T-cell (primary cell): ENCODE measurements at places on chromosomes 1 and 21.

DNA sequence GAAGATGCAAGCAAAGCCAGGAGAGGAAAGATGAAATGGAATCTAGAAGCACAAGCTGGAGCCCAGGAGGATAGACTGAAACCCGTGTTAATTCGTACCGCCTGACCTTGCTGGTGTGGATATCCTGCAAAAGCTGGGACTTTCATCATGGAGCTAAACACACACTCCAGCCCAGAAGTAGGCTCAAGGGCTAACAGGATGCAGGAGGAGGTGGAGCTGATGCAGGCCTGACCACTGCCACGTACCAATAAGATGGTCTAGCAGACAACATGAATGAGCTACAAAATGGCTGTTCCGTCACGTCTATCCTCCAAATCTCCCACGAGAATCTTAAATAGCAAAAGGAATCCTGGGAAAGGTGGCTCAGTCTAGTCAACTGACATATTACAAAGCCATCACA is 270.3 kb downstream of the SDCCAG8 start:
- no peak for DNase-seq

- no peak for DNase-seq
Measured at GRCh38 chr1:29959356-29959755, 723.0 kb downstream of the PTPRU start.

DNA sequence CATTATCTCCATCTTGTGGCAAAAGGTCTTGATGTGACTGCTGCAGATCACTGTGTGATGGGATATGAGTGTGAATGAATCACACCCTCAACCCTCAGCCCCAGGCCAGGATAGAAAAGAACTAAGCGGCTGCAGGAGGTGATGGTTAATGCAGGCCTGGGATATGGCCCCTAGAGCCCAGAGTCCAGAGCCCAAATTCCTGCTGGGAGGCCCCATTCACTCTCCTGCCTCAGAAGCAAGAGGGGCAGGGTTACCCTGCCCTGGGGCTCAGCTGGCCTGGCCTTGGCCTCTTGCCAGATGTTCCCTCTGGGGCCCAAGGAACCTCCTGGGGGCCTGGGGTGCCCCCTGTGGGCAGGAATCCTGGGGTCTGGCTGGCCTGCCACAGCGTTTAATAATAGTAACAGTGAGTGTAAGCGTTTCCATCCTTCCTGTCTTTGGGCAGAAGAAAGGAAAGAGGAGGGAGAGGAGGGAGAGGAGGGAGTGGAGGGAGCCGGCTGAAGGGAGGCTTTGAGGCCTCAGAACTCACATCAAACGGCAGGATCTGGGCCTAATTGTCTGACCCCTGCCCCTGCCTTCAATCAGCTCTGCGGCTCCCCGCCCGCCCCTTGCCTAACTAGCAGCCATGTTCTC is 26.2 kb downstream of the DMAP1 start:
- DNase-seq, result no peak

- no peak for DNase-seq
Measured at GRCh38 chr1:148309940-148310500, 157.9 kb upstream of the NBPF11 start.

GRCh38 chr1:8318436-8318835 is 522 bp downstream of the SLC45A1 start:
- DNase-seq, result no peak

DNA sequence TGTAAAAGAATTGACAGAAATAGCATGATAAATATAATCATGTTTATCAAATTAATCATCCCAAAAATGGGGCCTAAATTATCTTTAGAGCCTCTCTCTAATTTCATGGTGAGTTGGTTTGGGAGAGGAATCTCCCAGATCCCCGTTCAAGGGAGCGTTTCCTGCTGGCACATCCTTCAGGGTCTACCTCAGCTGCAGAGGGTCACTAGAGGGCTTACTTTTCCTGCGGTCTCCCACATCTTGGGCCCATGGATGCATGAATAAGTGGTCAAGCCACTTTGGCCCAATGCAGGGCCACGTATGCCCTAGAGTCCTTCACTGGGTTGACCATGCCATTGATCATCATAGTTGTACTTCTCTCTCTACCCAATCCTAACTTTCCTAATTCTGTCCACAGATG is 164.1 kb downstream of the USP25 start:
- no peak for DNase-seq

GRCh38 chr1:185679220-185679619 is 55.0 kb upstream of the HMCN1 start:
- DNase-seq, result no peak

DNA sequence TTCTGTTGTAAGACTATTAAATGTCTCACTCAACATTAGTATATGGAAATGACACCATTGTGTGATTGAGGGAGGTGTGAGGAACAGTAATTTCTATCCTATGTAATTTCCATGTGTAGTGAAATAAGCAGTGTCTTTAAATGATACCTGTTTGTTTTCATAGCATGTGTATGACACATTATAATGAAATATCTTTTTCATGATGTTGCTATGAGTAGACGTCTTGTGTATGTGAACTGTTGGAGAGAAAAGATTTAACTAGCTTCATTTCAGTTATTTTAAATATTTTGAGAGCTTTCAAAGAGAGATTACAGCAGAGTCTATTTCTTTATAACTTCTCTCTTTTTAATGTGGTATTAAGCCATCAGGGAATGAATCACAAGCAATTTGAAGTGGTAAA is 71.5 kb upstream of the QSOX1 start:
- no peak for DNase-seq

DNA sequence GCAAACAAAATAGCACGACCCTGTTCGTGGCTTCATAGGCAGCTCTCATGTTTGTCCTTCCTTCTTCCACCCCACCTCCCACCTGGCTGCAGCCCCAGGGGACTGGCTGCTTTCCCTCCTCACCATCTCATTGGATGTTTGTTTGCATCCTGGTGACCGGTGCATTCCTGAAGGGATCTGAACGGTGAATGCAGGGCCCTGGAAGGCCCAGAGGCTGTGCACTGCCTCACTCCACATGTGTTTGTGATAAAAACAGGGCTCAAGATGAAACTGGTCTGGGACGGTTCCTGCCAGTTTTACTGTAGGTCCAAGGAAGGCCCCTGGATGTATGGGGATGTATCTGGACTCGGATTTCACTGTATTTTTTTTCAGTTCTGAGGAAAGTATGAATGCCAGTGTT is 42.8 kb downstream of the CNN3 start:
- no peak for DNase-seq

DNA sequence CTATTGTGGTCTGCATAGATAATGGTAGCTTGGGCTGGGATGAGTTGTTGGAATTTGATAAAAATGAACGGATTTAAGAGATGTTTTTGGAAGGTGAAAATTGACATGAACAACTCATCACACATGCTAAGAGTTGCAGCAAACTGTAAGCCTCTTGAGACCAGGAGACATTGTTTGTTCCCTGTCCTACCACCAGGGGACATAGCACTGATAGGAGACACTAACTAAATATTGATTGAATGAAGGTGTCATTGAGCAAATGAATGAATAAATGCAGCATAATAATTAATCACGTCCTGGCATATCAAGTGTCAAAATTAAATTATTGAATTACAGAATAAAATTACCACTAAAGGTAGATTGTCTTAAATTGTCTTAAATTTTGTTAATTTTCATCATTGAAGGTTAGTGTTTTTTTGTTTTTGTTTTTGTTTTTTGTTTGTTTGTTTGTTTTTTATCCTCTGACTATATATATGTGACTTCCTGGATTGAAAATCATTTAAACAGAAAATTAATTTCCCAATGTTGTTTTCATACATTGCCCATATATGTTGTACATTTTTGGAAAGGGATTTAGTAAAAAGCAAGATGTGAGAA is 285.3 kb upstream of the C1orf105 start:
- DNase-seq, result peak; percentile 9

DNA sequence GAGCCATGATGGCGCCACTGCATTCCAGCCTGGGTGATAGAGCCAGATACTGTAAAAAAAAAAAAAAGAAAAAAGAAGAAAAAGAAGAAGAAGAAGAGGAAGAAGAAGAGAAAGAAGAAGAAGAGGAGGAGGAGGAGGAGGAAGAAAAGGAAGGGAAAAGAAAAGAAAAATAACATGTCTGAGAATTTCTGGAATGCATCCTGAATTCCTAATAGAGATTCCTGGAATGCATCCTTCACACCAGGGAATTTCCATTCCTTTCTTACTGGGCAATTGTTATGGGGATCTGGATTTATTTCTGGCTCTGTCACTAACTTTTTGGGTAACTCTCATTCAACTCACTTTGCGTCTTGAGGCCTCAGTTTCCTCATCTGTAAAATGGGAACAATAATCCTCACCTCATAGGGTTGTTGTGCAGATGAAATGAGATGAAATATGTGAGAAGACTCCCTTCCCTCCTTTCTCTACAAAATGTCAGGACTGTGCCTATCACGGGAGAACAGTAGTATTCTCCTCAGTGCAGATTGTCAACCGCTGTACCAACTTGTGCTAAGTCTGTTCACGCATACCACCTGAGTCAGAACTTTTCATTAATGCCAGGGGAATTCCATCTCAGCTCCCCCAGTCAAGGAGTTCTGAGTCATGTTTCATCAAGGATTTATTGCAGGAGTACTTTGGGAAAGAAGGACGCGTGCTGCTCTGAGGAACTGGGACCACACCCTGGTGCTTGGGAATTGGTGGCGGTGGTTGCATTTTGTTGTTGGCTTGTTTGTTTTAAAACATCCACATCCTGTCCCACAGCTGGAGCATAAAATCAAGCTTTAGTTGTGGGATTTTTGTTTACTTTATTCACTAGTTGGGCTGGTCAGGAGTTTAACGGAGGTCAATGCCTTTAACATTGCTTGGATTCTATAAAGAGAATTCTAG is 42.4 kb upstream of the ROR1 start:
- DNase-seq, result no peak

DNA sequence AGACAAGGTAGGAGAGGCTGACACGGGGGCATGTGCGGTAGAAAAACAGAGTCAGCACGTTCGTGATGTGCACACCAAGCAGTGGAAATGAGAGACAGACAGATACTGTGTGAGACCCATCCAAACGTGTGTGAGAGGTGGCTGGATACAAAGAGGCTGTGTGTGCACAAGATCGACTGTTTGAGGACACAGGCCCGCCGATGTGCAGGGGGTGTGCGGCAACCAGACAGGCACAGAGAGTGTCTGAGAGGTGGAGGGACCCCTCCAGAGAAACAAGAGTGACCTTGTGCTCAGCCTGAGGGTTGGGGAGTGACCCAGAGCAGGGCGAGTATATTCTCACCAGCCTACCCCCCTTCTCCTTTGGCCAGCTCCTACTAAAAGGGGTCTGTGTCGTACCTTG is 97.8 kb upstream of the IPO9 start:
- no peak for DNase-seq

DNA sequence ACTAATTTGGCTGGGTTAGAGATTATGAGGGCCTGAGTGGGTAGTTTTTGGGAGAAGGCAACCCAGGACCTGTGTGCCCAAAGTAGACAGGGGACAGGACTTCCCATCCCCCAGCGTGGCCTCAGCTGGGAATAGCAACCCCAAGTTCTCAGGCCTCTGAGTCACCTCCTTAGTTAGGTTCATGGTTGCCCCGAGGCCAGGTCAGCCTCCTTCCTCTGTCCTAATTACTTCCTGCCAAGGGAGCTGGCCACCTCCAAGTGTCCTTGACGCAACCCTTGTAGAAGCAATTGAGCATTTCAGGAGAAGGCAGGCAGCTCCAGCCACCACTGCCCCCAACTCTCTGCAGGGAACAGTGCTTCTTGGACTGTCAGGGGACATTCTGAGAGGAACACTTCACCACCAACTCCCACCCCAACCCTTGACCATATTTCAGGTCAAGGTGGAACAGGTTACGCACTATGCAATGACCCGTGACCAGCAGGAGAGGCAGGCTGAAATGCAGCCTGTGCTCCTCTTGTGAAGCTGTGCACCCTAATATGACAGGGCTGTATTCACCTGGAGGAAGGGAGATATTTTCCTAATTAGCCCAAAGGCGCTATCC is 5.1 kb upstream of the NT5C1A start:
- no peak for DNase-seq

- no peak for DNase-seq
Measured at GRCh38 chr1:8373581-8374241, 55.8 kb downstream of the SLC45A1 start.

DNA sequence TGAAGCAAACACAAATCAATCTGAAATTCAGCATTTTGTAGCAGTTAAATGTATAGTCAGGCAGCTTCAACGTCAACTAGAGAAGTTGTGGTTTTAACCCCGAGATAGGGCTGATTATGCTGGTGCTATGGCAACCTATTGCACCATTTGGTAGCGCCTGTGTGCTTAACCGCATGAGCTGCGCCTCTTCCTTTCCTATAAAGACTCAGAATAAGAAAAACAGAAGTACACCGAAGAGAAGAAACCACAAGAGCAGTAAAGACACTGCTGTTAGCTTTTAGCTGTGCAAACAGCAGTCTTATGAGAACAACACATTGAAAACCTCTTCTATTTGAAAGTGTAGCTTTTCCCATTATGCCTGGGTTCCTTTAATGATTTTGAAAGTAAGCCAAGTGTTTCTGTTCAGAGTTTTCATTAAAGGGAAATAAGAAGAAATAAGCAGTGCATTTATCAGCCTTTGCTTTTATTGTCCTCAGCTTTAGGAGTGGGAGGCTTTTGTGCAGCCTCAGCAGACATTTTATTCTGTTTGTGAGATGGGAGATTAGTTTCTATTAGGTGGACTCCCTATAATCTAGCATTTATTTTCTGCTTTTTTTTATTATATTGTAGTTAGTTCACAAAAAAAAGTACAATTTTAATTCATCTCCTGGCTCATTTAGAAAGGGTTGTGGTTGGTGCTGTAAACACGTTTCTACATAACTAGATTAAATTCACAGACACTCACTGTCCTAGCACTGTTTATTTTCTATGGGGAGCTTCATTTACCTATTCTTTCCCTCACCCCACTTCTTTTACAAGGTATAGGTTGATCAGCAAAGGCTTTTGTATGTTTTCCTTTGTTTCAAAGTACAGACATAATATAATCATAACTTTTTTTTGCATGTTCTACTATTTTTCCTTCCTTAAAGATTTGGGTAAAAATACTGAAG is 43.3 kb downstream of the PTPRC start:
- DNase-seq, result peak; percentile 79

- no peak for DNase-seq
Measured at GRCh38 chr1:17503146-17503545, 36.4 kb upstream of the ARHGEF10L start.

GRCh38 chr1:72281637-72282270 is 585 bp downstream of the NEGR1 start:
- DNase-seq, result no peak

DNA sequence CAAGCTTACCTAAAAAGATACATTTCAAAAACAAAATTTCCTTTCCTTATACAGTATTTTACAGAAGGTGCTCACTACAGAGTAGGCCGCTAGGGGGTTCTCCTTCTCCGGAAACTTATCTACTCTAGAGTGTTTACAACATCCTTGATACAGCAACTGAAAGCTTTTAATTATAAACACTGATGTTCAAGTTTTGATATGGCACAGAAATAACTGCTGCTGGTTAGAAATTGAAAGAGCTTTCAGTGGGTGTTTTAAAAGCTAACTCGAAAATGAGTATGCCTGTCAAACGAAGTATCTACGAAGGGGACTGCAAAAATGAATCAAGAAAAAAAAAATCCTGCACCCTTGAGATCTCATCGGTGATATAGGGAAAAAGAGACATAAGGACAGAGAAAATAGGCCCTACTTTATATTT is 1.0 kb downstream of the YOD1 start:
- DNase-seq, result peak; percentile 39
